ENCODE measurements at places on chromosomes 3 and 15.

GRCh38 chr3:4756855-4757574, 222.2 kb upstream of the BHLHE40 start:
- no peak for DNase-seq

DNA sequence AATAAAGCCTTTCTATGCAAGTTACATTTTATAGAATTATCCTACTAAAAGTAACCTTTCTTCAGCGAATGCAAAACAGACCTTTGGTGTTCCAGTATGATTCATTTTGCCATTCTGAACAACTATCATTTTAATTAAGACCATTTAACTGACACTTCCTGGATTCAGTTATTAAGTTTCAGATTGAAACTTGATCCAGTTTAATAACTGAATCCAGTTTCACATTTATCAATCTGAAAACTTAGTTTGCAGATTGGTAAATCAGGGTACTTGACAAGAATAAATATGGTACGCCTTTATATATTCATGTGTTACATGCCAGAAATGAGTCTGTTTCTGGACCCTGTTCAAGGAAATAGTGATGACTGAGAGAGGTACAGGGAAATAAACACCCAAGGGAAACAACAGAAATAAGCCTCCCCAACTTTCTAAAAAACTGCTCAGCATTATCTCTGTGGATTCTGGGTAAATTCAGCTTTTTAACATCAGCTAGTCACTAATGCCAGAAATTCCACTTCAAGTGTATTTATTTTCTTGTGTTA, 23.3 kb upstream of the NFKBIZ start:
- no peak for DNase-seq

GRCh38 chr3:138569090-138569489, 25.0 kb downstream of the CEP70 start:
- DNase-seq = no peak

- no peak for DNase-seq
These were observed 883.5 kb downstream of the IGSF11 start for GRCh38 chr3:118151164-118151563.

GRCh38 chr15:34603095-34603494, 19.6 kb upstream of the GOLGA8B start:
- DNase-seq = no peak

DNA sequence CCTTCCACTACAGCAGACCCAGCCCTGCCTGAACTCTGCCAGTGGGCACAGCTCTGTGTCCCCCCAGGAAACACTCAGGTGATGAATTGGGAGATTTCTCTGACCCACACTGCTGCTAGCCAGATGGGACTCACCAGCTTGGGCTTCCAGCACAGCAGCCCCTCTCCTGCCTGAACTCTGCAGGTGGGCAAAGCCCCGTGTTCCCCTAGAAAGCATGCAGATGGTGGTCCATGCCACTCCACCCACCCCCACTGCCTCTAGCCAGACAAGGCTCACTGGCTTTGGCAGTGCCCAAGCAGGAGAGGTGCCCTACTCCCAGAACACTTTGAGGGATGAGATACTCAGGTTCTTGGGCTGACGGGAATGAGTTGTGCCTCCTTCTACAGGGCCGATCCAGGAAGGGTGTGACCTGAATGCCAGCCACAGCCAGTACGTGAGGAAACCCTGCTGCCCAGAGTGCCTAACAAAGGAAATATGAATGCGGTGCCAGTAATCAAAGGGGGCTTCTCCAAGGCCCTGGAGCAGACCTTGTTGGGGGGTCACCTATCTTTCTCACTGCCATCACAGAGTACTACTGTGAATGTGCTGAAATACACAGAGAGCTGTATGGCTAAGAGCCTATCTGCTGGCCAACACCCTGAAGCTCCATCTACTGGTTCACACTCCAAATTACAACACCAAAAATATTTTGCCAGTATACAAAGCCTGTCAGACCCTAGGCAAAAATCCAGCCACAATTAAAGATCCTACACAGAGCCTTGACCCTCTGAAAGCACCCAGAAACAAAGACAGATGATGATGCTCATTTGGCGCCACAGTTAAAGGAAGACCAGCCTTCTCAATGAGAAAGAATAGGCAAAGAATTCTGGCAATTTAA, 61.9 kb downstream of the BTLA start:
- DNase-seq = no peak

DNA sequence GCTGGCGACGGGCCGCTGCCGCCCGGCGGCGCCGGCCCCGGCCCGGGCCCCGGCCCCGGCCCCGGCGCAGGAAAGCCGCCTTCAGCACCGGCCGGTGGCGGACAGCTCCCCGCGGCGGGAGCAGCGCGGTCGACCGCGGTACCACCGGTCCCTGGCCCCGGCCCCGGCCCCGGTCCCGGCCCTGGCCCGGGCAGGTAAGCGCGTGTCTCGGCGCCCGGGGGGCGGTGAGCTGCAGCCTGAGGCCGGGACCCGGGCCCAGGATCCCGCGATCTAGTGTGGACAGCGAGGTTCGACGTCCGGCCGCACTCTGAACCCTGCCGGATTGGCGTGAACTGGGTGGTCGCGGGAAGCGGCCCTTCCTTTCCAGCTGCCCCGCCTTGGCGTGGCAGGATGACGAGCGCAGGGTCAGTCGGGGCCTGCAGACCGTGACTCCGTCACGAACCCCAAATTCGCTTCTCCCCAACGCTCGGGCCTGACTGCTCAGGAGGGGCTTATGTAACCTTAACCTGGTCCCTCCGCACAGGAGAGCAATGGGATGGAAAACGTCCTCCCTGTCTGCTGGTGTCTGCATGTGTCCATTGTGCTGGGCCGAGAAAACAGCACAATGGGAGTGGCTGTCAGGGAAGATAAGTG, 472 bp downstream of the BSN start:
- DNase-seq = peak; percentile 27

GRCh38 chr3:185880600-185880999, 55.8 kb upstream of the IGF2BP2 start:
- no peak for DNase-seq

DNA sequence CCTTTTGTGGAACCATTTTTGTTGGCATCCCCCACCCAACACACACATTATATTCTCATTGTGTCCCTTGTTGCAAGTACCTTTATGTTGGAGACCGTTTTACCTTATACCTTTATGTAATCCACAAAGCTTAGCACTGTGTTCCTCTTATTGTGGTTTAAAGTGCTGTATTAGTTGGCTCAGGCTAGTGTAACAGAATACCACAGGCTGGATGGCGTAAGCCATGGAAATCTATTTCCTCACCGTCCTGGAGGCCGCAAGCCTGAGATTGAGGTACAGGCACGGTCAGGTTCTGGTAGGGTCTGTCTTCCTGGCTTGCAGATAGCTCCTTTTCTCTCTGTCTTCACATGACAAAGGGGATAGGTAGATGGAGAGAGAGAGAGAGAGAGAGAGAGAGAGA, 302.8 kb downstream of the ROBO2 start:
- no peak for DNase-seq

GRCh38 chr3:55362210-55362960, 124.7 kb downstream of the WNT5A start:
- DNase-seq = no peak

DNA sequence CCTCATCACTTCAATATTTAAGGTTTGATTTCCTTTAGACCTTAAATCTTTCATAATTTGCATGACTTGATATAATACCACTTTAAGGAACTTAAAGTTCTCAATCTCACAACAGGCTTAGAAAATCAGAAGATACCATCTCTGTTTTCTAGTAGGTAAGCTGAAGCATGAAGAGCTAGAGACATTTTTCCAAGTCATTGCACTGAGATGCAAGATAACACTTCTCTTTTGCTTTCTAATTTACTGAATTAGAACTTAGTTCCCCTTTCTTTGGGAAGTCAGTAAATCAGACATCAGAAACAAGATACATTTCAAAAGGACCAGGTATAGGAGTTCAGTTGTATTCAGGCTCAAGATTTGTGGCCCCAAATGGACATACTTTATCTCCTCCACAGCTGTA, 79.7 kb downstream of the DZIP3 start:
- DNase-seq = no peak

GRCh38 chr3:147807776-147808175, 398.6 kb downstream of the ZIC1 start:
- no peak for DNase-seq

GRCh38 chr15:98614681-98615080, 33.7 kb upstream of the IGF1R start:
- DNase-seq = no peak

DNA sequence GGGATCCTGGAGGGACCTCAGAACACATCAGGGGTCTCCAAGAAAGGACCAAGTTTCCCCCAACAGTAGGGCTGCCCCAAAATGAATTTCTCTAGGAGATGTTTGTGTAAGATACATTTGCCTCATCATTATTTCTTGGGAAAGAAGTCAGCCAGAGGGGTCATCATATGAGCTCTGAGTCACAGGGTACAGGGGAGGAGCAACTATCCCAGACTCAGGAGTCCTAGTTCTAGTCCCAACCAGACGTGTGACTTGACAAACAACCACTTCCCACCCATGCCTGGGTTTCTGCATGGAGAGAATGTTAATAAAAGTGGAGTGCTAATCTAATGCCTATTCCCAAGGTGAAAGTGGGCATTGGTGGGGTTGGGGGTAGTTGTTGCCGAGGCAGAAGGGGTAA, 144.1 kb downstream of the ALDH1A2 start:
- DNase-seq = no peak

GRCh38 chr3:72185549-72186399, 400.8 kb upstream of the PROK2 start:
- DNase-seq = no peak
